ENCODE measurements at places on chromosomes 2 and 18.

GRCh38 chr2:133849341-133849740 is 281.1 kb upstream of the NCKAP5 start:
- H3K4me3 ChIP-seq, result no peak overlapping the region
- no peaks in the 10 kb centered on the region for H3K27me3 ChIP-seq
- DNase-seq, result no peak
- no peaks in the 10 kb centered on the region for H3K36me3 ChIP-seq
- H3K27ac ChIP-seq, result no peak overlapping the region

- H3K36me3 ChIP-seq, result no peaks in the 10 kb centered on the region
- no peak overlapping the region for H3K4me3 ChIP-seq
- H3K4me1 ChIP-seq, result no peaks in the 10 kb centered on the region
- H3K27me3 ChIP-seq, result no peaks in the 10 kb centered on the region
Measured at GRCh38 chr2:152600697-152601096, 116.6 kb downstream of the PRPF40A start.

- H3K27ac ChIP-seq, result peak within 1 kb of the TSS; percentile 94
- H3K27me3 ChIP-seq, result no peaks in the 10 kb centered on the region
- H3K4me1 ChIP-seq, result peaks cover 30% of the 10 kb centered on the region
- peak; percentile 69 for DNase-seq
Measured at GRCh38 chr2:234496835-234497593, at the start of gene ARL4C. ARL4C (minus strand) TSS chr2:234497081; CDS start chr2:234496586, 495 bp downstream.

- H3K4me1 ChIP-seq, result no peaks in the 10 kb centered on the region
- H3K4me3 ChIP-seq, result no peak overlapping the region
- no peak overlapping the region for H3K27ac ChIP-seq
- H3K27me3 ChIP-seq, result no peaks in the 10 kb centered on the region
- DNase-seq, result no peak
Measured at GRCh38 chr2:231133365-231134099, 8.7 kb upstream of the HTR2B start.

GRCh38 chr18:45254709-45255082 is 360.6 kb upstream of the SLC14A2 start:
- DNase-seq, result no peak
- H3K4me1 ChIP-seq, result no peaks in the 10 kb centered on the region

GRCh38 chr2:43464590-43464989 is 131.2 kb downstream of the THADA start:
- H3K27ac ChIP-seq, result no peak overlapping the region
- no peaks in the 10 kb centered on the region for H3K36me3 ChIP-seq
- no peaks in the 10 kb centered on the region for H3K27me3 ChIP-seq
- H3K4me1 ChIP-seq, result no peaks in the 10 kb centered on the region

DNA sequence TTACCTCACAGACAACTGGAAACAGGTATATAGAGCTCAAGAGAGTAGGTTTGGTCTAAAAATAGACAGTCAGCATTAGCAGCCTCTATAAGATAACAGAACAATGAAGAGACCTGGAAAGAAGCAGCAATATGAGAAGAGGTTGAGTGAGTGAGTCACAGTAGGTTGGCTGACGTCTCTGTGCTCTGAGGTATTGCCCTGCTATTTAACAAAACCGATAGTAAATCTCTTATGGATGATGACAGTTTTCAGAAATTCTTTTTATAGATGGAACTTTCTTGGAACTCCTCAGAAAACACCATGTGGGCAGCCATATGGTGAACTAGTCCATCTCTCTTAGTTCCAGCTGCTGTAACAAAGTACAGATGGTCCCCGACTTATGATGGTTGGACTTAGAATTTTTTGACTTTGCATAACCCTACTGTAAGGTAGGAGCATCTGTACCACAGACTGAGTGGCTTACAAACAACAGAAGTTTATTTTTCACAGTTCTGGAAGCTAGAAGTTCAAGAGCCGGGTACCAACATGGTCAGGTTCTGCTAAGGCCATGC is 123.5 kb downstream of the MBD2 start:
- no peaks in the 10 kb centered on the region for H3K4me1 ChIP-seq
- H3K36me3 ChIP-seq, result no peaks in the 10 kb centered on the region
- H3K27me3 ChIP-seq, result no peaks in the 10 kb centered on the region
- no peak overlapping the region for H3K4me3 ChIP-seq

GRCh38 chr2:215966951-215967350 is 46.4 kb downstream of the MREG start:
- H3K4me3 ChIP-seq, result no peak overlapping the region
- no peak overlapping the region for H3K27ac ChIP-seq
- H3K27me3 ChIP-seq, result no peaks in the 10 kb centered on the region
- no peaks in the 10 kb centered on the region for H3K4me1 ChIP-seq

- DNase-seq, result no peak
- H3K4me1 ChIP-seq, result no peaks in the 10 kb centered on the region
- no peak overlapping the region for H3K27ac ChIP-seq
- H3K27me3 ChIP-seq, result no peaks in the 10 kb centered on the region
Measured at GRCh38 chr18:54739476-54739875, 88.8 kb upstream of the RAB27B start.

DNA sequence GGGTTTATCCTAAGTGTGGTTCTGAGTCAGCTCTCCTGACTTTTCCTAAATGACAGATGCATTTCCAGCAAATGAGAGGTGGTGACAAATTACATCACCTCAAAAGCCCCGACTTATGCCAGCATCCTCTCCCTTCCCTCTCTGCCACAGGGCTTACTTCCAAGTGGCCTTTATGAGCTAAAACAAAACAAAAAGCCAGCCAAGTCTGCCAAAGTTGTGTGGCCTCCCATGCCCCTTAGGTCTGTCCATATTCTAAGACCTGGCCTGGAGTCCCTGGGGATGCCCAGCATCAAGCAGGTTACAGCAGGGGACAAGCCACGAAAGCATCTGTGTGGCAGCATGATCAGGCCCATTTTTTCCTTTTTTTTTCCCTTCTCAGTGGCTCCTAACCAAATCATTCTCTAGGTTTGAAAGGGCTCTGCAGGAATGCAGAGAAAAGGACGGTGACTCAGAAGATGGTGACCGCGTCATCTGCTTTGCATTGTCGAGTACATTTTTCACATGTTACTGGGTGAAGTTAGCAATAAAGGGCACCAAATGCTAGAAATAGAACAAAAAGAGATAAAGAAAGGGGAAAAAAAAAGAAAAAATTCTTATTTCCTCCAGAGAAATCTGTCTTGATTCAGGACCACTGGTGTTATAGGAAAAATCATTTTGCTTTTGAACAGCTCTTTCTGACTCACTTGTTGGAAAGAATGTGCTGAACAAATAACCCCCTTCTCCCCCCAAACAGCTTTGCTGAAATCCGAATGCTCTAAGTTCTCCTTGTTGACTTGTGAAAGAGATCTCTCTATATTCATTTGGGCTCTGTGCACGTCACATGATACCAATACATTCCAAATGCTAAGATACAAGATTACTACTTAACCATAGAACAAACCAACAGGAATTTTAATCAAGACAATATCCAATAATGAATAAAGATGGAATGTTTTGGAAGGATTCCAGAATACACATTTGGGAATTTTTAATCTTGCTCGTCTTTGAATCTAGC is 178.7 kb downstream of the EN1 start:
- H3K36me3 ChIP-seq, result no peaks in the 10 kb centered on the region
- no peak for DNase-seq
- no peaks in the 10 kb centered on the region for H3K27me3 ChIP-seq
- H3K4me3 ChIP-seq, result no peak overlapping the region
- H3K4me1 ChIP-seq, result no peaks in the 10 kb centered on the region

DNA sequence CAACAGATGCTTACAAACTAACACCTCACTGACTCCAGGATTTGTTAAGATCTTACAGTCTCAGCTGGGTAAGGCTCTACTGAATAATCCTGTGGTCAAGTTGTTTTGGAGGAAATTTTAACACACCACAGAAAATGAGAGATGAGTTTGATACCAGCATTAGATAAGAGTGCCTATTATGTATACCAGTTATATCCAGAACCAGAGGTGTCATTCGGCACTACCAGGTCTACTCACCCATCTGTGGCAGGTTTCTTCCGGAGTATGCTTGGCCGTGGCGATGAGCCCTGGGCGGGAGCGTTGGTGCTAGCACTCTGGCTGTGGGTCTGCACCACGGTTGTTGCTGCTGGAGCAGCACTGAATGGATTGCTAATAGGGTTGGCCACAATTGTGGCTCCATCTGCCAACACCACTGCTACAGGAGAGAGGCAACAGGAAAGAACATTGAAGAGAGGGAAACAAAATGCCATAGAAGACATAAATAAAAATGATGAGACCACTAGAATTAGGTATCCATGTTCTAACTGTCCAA is 41.2 kb downstream of the SAP130 start:
- H3K4me1 ChIP-seq, result no peaks in the 10 kb centered on the region
- H3K27me3 ChIP-seq, result no peaks in the 10 kb centered on the region
- DNase-seq, result no peak
- H3K36me3 ChIP-seq, result peaks cover 38% of the 10 kb centered on the region
- H3K27ac ChIP-seq, result no peak overlapping the region

GRCh38 chr18:56171848-56172247 is 466.5 kb downstream of the TXNL1 start:
- no peak overlapping the region for H3K27ac ChIP-seq
- H3K4me3 ChIP-seq, result no peak overlapping the region

DNA sequence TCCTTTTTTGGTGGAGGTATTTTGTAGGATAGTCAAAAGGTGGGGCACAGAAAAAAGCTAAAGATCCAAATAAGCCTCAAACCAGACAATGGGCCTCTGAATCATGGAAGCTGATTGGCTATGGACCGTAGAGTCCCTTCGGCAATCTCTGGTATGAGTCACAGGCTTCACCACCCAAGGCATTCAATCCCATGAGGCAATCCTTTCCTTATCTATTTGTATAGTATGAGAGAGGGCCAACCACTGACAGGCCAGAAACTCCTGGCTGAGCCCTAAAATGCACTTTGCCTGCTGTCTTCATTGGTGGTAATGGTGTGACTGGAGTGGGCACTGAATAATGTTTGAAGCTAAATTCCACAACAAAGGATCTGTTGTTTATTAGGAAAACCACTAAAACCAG is 38.7 kb upstream of the MEX3C start:
- H3K27ac ChIP-seq, result no peak overlapping the region
- no peak for DNase-seq
- H3K4me3 ChIP-seq, result no peak overlapping the region
- no peaks in the 10 kb centered on the region for H3K36me3 ChIP-seq

DNA sequence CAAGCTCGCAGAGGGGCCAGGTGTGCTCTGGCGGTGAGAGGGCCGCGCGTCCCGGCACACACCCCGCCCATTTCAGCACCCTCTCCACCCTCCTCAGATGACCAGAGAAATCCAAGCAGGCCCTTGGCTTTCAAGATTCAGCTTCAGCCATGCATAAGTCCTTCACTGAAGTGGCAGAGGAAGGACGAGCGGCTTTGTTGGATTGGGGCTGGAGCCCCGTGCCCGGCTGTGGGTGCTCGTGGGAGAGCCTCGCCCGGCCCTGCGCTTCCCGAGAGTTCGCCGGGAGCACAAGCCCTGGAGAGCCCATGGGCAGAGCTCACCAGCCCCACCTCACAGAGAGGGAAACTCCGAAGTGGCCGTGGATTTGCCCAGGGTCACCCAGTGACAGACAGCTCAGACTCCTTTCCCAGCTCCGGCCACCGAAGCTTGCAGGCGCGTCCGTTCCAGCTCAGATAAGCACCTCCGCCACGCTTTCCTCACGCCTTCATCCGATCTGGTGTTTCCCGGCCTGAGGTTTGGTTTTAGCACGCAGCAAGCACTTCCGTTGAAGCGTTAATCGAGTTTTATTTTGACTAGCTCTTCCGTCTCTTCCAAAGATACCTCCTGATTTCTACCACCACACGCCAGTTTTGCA is 45.6 kb upstream of the MTCL1 start:
- no peaks in the 10 kb centered on the region for H3K27me3 ChIP-seq
- H3K4me3 ChIP-seq, result no peak overlapping the region
- H3K4me1 ChIP-seq, result no peaks in the 10 kb centered on the region
- no peak for DNase-seq
- no peaks in the 10 kb centered on the region for H3K36me3 ChIP-seq
- no peak overlapping the region for H3K27ac ChIP-seq

GRCh38 chr2:123532994-123533393 is 492.1 kb upstream of the CNTNAP5 start:
- no peak overlapping the region for H3K4me3 ChIP-seq
- no peaks in the 10 kb centered on the region for H3K36me3 ChIP-seq
- no peaks in the 10 kb centered on the region for H3K27me3 ChIP-seq
- no peaks in the 10 kb centered on the region for H3K4me1 ChIP-seq

GRCh38 chr2:157784169-157784822 is 91.8 kb downstream of the ACVR1 start:
- H3K27ac ChIP-seq, result no peak overlapping the region
- peaks cover 12% of the 10 kb centered on the region for H3K4me1 ChIP-seq
- H3K4me3 ChIP-seq, result no peak overlapping the region
- peaks cover 11% of the 10 kb centered on the region for H3K36me3 ChIP-seq

DNA sequence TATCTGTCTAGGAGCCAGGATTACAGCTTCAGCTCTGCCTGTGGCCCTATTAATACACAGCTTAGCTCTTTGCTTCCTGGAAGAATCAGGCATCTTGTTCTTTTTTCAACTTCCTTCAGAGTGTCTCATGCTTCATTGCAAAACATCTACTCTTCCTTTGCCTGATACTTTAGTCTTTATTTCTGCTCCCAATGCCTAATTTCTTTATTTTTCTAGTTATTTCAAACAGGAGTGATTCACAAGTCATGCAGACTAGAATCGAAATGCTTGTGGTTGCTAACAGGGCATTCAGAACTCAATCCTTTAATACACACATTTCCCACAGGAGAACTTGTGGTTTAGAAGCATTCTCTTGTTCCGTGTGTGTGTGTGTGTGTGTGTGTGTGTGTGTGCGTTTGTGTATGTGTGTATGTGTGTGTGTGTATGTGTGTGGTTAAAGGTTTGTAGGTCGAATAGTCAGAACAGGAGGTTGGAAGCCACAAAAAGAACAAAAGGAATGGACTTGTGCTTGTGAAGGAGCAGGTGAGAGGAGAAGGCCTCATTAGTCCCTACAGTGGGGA is 28.3 kb upstream of the INSIG2 start:
- no peak overlapping the region for H3K27ac ChIP-seq
- H3K27me3 ChIP-seq, result no peaks in the 10 kb centered on the region
- DNase-seq, result no peak
- H3K36me3 ChIP-seq, result no peaks in the 10 kb centered on the region

DNA sequence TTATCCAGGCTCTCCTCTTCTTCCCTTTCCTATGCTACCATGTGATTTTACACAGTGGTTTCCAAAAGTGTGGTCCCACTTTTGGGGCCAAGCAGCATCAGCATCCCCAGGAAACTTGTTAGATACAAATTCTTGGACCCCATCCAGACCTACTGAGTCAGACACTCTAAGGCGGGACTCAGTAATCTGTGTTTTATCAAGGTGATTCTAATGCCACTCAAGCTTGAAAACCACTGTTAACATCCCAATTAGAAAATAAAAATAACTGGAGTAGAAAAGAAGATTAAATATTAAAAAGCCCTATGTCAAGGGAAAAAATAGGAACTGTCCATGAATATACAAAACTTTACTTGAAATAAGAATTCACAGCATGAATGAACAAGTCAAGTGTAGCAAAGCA is 10.8 kb downstream of the DSG2 start:
- H3K4me3 ChIP-seq, result no peak overlapping the region
- no peaks in the 10 kb centered on the region for H3K36me3 ChIP-seq
- DNase-seq, result no peak
- no peak overlapping the region for H3K27ac ChIP-seq
- no peaks in the 10 kb centered on the region for H3K4me1 ChIP-seq
- H3K27me3 ChIP-seq, result no peaks in the 10 kb centered on the region

- no peak overlapping the region for H3K4me3 ChIP-seq
- no peaks in the 10 kb centered on the region for H3K36me3 ChIP-seq
- no peaks in the 10 kb centered on the region for H3K27me3 ChIP-seq
Measured at GRCh38 chr2:231720987-231721966, 13.0 kb downstream of the PTMA start.
